Effector CD8-positive, alpha-beta T cell (primary cell): ENCODE measurements at places on chromosomes 7 and 10.
A peak's percentile ranks its signal among the peaks of the same experiment; 100 is the strongest.

DNA sequence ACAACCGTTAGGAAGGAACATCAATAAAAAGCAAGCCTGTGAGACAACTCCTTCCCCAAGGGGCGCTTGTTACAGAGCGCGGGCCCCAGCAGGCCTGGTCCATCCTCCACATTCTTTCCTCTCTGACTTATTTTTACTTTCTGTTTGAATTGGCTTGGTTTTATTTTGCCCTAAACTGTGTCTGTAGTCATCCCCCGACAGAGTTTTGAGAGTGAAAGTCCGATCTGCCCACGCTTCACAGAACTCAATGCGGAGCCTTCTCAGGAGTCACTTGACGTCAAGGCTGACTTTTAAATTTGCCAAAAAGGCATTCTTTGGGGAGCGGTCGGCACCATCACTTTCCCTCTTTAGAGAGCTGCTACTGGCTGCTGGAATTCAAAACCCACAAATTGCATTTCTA is 150.1 kb upstream of the KLF6 start:
- DNase-seq: no peak

DNA sequence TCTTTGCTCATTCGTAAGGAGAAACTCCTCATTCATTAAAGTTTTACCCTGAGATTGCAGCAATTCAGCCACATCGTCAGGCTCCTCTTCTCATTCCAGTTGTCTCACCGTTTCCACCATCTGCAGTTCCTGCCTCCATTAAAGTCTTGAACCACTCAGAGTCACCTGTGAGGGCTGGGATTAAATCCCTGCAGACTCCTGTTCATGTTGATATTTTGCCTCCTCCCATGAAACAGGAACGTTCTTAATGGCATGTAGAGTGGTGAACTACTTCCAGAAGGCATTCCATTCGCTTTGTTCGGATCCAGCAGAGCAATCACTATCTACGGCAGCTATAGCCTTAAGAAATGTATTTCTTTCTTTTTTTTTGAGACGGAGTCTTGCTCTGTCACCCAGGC is 96.5 kb upstream of the FAM20C start:
- no peak for DNase-seq

- no peak for DNase-seq
Measured at GRCh38 chr10:124918191-124918830, 23.6 kb upstream of the ZRANB1 start.

DNA sequence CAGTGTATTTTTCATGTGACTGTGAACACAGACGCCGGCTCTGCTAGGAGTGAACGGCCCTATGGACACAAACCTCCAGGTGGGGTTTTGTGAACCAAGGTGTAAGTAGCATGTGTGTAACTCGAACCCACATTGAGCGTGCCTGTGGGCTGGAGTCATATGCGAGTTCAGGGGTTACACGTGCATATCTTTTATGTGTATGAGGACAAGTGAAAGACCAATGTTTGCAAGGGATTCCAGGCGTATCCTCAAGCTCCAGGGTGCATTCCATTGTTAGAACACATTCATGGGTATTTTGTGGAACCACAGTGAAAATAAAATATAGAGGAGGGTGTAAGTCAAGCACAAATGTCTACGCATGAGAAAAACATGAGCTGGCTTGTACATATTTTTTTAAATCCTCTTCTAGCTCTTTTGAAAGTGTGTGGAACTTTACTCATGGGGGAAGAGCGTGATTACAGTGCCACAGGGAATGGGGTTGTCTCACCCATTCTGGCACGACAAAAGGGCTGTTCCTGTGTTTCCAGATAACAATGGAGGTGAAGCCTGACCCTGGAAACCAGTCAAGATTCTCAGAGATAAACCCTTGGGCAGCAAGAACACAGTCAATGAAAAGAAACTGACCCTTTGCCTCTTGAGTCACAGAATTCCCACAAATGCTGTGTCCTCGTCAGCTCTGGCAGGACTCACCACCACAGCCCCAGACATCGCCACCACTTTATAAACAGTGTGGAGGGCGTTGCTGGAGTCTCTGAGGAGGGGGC is 37.0 kb upstream of the GOT1 start:
- no peak for DNase-seq

- no peak for DNase-seq
Measured at GRCh38 chr10:28470873-28471651, 61.9 kb upstream of the WAC start.

DNA sequence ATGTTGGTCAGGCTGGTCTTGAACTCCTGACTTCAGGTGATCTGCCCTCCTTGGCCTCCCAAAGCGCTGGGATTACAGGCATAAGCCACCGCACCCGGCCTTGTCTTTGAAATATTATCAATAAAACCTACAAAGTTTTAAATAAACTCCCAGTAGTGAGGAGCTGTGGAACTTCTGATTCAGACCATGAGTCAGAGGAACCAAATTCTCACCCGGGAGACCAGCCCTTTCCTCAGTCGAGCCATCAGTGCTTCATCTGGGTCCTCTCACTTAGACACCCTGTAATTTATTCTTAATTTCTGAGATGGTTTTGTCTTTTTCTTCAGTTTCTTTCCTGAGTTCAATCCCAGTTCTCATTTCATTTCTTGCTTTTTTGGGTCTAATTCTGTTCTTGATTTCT is 68.6 kb downstream of the DYNC2I1 start:
- DNase-seq: no peak

DNA sequence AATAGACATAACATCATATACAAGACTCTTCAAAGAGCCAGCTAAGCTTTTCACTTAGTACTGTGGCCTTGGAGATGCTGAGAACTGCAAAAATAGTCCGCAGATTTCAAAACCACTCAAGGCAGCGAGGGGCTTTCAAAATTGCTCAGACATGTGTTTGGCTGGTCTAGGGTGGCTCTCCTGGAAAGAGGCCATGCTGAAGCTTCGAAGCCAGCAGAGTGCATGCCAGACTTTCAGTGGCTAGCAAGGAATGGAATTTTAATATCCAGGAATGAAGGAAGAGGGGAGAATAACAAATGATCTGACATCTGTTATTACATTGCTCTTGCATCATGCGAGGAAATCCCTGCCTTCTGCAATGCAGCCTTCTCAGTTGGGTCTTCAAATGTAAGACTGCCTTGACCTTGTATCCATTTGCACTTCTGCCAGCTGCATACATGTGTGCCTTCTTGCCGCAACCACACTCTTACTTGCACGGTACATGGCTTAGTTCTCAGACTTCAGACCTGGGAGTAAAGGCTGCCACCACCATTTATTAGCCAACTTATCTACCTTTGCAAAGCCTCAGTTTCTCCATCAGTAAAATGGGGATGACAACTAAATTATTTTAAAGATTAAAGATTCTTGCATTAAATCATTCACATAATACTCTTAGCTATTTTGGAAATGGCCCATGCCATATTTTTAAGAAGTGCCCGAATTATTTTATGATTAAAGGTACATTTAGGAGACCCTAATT is 55.9 kb downstream of the ITIH5 start:
- DNase-seq: no peak

GRCh38 chr10:116464257-116464656 is 36.6 kb downstream of the PNLIPRP3 start:
- no peak for DNase-seq

DNA sequence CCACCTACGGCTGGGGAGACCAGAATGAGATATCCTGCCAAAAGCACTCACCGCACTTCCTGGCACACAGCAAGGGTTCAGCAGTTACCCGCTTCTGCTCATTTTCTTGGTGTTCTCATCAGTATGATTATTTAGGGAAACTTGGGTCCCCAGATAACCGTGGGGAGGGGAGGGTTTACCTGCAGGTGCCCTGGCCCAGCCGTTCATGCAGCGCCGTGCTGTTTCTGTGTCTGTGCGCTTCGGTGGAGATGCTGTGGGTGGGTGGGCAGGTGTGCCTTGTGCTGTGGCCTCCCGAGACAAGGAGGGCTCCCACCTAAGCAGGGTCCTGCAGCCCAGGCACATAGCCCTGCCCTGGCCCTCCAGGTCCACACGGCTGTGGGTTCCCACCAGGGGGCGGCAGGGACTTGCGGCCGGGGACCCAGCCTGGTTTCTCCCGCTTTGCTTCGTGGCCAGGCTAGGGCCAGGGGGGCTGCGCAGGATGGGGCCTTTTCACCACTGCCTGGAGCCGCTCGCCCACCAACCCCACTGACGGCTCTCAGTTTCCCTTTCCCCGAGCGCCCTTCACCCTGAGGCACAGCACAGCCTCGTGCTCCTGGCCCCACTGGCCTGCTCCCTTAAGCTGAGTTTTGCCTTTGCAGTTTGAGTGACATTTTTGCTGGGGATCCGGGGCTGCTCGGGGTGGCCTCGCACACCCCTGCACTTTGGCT is 78.5 kb downstream of the LHPP start:
- peak; percentile 46 for DNase-seq

DNA sequence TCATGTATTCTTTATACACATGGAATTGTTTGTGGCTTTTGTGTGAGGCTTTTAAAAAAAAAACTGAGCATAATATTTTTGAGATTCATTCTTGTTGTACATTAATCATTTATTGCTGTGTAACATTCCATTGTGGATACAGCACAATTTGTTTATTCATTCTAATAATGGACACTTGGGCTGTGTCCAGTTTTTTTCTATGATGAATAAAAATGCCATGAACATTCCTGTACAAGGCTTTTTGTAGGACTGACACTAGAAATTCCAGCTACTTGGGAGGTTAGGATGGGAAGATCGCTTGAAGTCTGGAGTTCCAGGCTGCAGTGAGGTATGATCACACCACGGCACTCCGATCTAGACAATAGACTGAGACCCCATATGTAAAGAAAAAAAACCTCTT is 254.3 kb upstream of the CACNA2D1 start:
- DNase-seq: no peak

DNA sequence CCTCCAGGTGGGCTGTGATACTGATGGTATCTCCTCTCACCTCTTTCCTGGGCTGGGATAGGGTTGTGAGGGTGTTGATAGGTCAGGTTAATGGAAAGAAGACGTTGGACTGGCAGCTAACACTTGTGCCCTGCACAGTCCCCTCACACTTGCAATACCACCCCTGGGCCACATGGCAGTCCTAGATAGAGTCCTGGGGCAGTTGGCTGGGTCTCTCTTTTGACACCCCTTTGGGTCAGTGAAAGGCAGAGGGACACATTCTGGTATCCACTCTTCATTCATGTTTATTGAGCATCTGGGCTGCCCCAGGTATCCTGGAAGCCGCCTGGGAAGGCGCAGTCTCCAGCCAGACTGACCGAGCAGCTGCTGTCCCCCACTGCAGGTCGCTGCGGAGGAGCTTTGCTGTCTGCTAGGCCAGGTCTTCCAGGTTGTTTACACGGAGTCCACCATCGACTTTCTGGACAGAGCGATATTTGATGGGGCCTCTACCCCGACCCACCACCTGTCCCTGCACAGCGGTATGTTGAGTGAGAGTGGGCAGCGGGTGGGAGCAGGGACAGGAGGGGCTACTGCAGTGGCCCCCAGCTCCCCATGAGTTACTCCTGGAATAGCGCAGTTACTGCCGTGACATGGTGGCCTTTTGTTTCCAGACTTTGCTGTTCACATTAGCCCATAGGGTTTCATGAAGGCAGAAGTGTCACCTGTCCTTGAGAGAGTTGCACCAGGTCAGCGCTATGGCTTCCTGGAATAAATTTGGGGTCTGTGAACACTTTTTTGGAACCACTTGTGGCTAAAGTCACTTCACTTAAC is 19.1 kb downstream of the NACAD start:
- no peak for DNase-seq

DNA sequence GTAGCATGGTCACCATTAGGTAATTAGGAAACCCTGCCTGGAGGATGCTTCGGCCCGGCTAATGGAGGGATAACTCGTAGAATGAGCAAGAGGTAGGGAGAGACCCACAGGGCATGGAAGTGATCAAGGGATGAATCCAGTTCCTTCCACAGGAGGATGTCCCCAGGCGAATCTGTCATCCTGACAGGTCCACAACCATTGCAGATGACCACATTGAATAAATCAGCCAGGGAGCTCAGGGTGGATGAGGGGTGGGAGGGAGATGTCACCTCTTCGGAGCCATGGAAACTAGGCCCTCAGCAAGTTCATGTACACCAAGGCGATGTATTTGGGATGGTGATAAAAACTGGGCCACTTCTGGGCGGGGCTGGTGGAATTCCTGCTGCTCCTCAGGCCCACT is 28.5 kb downstream of the SH3PXD2A start:
- no peak for DNase-seq

GRCh38 chr10:127391875-127392274 is 157.2 kb upstream of the NPS start:
- DNase-seq: no peak

DNA sequence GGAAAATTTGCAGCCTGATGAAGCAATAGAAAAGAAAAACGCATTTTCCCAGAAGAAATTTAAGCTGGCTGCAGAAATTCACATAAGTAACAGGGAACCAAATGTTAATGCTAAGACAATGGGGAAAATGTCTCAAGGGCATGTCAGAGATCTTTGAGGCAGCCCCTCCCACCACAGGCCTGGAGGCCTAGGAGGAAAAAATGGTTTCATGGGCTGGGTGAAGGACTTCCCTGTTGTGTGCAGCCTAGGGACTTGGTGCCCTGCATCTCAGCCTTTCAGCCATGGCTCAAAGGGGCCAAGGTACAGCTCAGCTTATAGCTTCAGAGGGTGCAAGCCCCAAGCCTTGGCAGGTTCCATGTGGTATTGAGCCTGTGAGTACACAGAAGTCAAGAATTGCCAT is 476.1 kb upstream of the DPP6 start:
- DNase-seq: no peak

GRCh38 chr10:68628576-68629127 is 68.5 kb downstream of the TET1 start:
- no peak for DNase-seq

- no peak for DNase-seq
Measured at GRCh38 chr7:25870574-25870973, 281.4 kb upstream of the NFE2L3 start.

GRCh38 chr7:18679261-18679660 is 183.7 kb downstream of the HDAC9 start:
- no peak for DNase-seq
